Thyroid gland (tissue), 4 donors: ENCODE measurements at places on chromosomes 13 and 19. TPM values are rescaled to one million over a fixed set of nuclear protein-coding genes. Genes with fewer than 3 reads are reported as not detected.
A peak's percentile ranks its signal among the peaks of the same experiment; 100 is the strongest.

Gene GDF15
- 9.9 TPM for total RNA-seq

Gene PGLYRP1
- not detected for total RNA-seq

Gene PSG3
- not detected for total RNA-seq

Gene CDC34
- total RNA-seq: 51.5 TPM

Gene TMEM145
- total RNA-seq: not detected

Gene FCER2
- total RNA-seq: not detected

Gene IL4I1
- total RNA-seq: 0.83 TPM

Gene SIGLEC10
- 1.4 TPM for total RNA-seq

Gene OR10H1
- total RNA-seq: not detected

- H3K4me1 ChIP-seq: no peaks in the 10 kb centered on the region
- peak; percentile 82 for DNase-seq
- H3K27me3 ChIP-seq: no peaks in the 10 kb centered on the region
- H3K27ac ChIP-seq: no peak overlapping the region
- H3K36me3 ChIP-seq: no peaks in the 10 kb centered on the region
- no peak overlapping the region for H3K4me3 ChIP-seq
Observed at GRCh38 chr19:47863514-47863936, 4.5 kb downstream of the TPRX2 start.

DNA sequence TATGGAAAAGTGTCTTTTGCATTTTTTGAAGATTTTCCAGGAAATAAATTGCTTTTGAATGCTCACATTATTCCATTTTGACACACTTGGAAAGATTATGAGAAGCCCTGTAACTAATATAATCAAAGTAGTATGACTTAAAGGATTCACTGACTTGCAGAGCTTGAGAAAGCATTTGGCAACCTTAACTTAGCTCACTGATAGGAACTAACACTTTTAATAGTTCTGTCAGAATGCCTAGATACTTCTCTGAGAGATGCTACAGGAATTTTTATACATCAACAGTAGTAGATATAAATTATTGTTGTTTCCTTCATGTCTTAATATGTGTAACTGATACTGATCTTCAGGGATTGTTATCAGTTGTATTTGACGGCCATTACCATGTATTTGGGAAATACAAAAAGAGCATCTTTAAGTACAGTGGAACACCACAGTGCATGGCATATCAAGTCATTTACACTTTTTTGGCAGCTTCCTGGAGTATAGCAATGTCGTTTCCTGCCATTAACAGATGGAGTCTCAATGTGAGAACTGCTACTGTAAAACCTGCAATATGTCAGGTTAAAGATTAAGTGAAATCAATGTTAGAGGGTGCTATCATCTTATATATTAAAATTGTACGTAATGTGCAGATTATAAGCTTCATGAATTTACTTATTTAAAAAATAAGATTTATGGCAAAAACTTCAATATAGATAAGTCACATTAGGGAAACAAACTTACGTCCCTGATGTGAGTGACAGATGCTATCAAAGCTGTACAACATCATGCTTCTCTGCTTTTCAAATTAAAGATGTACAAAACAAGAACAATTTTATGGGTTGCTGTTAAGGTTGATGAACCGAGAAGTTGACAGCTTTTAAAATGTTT, 1159.8 kb upstream of the MIR17HG start:
- no peak overlapping the region for H3K4me3 ChIP-seq
- no peaks in the 10 kb centered on the region for H3K27me3 ChIP-seq
- no peaks in the 10 kb centered on the region for H3K4me1 ChIP-seq
- DNase-seq: no peak

DNA sequence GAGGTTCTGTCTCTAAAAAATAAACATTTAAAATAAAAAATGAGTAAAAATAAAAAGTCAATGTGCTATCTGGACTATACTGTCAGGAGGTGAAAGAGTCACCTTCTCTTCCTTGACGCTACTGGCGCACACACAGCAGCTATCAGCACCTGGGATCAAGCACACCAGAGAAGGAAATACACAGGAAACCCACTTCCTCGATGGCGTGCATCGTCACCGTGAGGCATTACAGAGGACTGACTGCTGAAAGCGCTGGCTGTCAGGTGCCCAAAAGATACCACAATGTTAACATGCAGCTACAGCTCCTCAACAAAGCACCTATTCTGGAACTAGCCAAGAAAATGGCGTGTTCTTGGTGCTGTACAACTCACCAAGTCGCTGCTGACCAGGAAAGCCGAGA, 6.1 kb downstream of the SLC35E1 start:
- H3K27ac ChIP-seq: no peak overlapping the region
- peaks cover 6% of the 10 kb centered on the region for H3K4me1 ChIP-seq
- H3K4me3 ChIP-seq: no peak overlapping the region
- peak; percentile 39 for DNase-seq
- no peaks in the 10 kb centered on the region for H3K27me3 ChIP-seq

- DNase-seq: peak; percentile 90
- no peaks in the 10 kb centered on the region for H3K4me1 ChIP-seq
- peak within 1 kb of the TSS; percentile 99 for H3K27ac ChIP-seq
Observed at GRCh38 chr13:36999054-36999714, at the start of gene ALG5. Gene ALG5, minus strand, starts transcription at chr13:36999340. Its CDS starts 40 bp downstream, at chr13:36999300.

- no peaks in the 10 kb centered on the region for H3K4me1 ChIP-seq
- no peaks in the 10 kb centered on the region for H3K36me3 ChIP-seq
- no peak overlapping the region for H3K4me3 ChIP-seq
- no peak overlapping the region for H3K27ac ChIP-seq
- DNase-seq: no peak
Observed at GRCh38 chr13:105144936-105145335, 1390.5 kb downstream of the EFNB2 start.

DNA sequence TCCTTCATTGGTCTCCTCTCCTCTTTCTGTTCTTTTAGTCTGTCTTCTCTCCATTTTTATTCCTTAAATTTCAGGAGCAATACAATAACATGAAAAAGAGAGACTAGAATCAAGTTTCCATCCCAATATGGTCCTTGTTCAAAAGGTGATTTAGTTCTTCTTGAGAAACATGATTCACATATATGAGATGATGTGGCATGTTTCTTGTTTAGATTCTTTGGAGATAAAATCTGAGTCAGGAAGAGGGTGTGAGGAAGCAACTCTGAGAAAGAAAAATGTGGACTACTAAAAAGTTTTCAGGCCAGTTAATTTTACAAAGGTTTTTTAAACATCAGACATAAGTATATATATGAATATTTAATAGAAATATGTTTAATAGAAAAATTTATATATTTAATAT, 231.4 kb downstream of the OXGR1 start:
- H3K4me1 ChIP-seq: no peaks in the 10 kb centered on the region
- no peak overlapping the region for H3K27ac ChIP-seq
- no peak overlapping the region for H3K4me3 ChIP-seq
- no peaks in the 10 kb centered on the region for H3K27me3 ChIP-seq

GRCh38 chr13:93899981-93900380, 579.5 kb downstream of the DCT start:
- DNase-seq: no peak
- no peaks in the 10 kb centered on the region for H3K4me1 ChIP-seq
- no peaks in the 10 kb centered on the region for H3K36me3 ChIP-seq
- H3K4me3 ChIP-seq: no peak overlapping the region
- no peak overlapping the region for H3K27ac ChIP-seq

DNA sequence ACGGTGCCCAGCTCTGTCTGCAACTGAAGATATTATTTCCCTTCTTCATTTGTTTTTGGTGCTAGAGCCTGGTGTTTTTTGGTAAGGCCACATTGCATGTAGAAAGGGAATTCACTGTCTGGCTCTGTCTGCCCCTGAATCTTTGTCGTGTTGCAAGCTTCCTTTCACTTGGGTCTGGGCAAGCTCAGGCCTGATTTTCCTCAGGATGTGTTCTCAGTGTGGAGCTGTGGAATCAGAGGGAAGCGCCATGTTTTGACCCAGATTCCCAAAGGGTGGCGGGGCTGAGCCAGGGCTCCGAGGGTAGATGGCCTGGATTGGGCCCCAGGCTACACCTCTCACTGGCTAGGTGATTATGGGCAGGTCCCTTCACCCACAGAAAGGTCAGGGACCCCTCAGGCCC, 8.6 kb downstream of the PRKCSH start:
- no peak for DNase-seq
- no peaks in the 10 kb centered on the region for H3K27me3 ChIP-seq
- H3K4me3 ChIP-seq: no peak overlapping the region
- H3K36me3 ChIP-seq: peaks cover 86% of the 10 kb centered on the region

GRCh38 chr13:41694545-41695301, 237.4 kb downstream of the RGCC start:
- H3K4me1 ChIP-seq: peaks cover 29% of the 10 kb centered on the region
- no peak overlapping the region for H3K4me3 ChIP-seq
- no peaks in the 10 kb centered on the region for H3K27me3 ChIP-seq
- DNase-seq: peak; percentile 55
- H3K36me3 ChIP-seq: no peaks in the 10 kb centered on the region

DNA sequence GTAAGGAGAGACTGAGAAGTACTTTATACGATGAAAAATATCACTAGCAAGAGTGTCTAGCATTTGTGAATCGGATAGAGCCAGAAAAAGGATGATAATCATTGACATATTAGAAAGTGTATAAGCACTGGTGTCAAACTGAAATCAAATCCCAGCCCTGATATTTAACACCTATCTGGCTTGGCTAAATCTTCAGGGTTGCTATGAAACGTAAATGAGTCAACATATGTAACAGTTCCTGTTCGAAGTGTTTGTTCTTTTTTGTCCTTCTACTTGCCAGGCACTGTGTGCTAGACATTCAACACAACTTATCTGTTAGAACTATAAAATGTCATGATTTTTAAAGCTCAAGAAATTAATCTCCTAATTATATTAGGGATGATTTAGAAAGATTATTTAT, 40.8 kb downstream of the SERPINE3 start:
- H3K4me1 ChIP-seq: no peaks in the 10 kb centered on the region
- DNase-seq: no peak
- H3K27me3 ChIP-seq: no peaks in the 10 kb centered on the region
- H3K36me3 ChIP-seq: no peaks in the 10 kb centered on the region

DNA sequence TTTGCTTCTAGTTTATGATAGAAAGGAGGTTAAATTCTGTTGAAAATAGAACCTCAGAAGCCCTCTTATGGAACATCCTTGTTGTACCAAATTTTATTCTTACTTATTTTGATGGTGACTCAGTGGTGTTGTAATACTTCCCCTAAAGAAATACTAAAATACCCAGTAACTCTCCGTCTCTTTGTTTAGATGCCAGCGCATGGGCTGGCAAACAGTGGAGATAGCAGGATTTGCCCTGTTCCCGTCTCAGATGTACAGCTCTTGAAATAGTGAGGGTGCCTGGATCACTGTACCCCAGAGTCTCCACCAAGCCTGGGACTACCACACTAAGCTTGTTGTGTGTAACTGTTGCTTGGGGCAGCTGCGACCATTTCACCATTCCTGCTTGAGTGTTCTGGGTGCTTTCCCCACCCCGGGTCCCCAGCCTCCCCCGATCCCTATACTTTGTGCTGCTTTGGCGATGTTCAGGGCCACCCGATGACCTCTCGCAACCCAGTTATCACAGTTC, 67.0 kb upstream of the TEX29 start:
- no peaks in the 10 kb centered on the region for H3K27me3 ChIP-seq
- peaks cover 8% of the 10 kb centered on the region for H3K36me3 ChIP-seq
- no peak for DNase-seq
- H3K4me3 ChIP-seq: no peak overlapping the region

DNA sequence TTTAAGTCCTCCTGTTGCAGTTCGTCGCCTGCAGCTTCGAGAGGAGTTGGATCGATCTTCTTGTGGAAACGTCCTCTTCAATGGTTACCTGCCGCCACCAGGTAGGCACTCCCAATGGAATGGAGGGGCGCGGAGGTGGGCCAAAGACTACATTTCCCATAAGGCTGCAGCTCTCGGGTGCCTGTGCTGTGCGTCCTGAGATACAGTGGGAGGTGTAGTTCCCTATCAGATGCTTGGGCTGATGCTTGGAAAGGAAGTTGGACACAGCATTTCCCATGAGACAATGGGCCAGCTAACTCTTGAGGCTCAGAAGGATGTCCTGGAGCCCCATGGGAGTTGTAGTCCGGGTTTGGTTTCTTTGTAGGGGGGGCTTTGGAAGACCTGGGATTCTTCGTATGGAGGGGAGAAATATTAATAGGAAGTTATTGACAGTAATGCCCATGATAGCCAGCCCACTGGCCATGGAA, 1.8 kb downstream of the SHKBP1 start:
- no peak for DNase-seq
- H3K36me3 ChIP-seq: peaks cover 23% of the 10 kb centered on the region
- H3K27ac ChIP-seq: no peak overlapping the region
- no peaks in the 10 kb centered on the region for H3K27me3 ChIP-seq

- H3K4me3 ChIP-seq: no peak overlapping the region
- H3K27me3 ChIP-seq: no peaks in the 10 kb centered on the region
- DNase-seq: no peak
- H3K27ac ChIP-seq: no peak overlapping the region
- no peaks in the 10 kb centered on the region for H3K4me1 ChIP-seq
- no peaks in the 10 kb centered on the region for H3K36me3 ChIP-seq
Observed at GRCh38 chr13:42377640-42378382, 105.9 kb downstream of the AKAP11 start.

DNA sequence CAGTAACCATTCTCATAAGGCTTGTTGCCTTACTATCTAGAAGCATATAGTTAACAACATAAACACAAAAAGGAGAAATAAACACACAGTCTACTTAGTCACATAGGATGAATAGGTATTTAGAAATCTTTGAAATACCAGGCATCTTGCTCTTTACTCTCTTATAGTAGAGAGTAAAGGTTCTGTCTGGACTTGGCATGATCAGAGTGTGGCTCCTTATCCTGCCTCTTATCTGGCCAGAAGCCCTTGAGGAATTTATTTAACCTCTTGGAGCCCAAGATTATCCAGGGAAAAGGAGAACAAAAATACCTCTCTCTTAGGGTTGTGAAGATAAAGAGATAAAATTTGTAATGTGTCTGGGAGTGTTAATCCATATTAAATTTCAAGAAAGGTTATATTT, 100.2 kb upstream of the MBNL2 start:
- DNase-seq: no peak
- H3K4me3 ChIP-seq: no peak overlapping the region
- peaks cover 22% of the 10 kb centered on the region for H3K4me1 ChIP-seq

GRCh38 chr19:38298821-38299680, 5.0 kb upstream of the C19orf33 start:
- peaks cover 18% of the 10 kb centered on the region for H3K4me1 ChIP-seq
- no peaks in the 10 kb centered on the region for H3K27me3 ChIP-seq
- H3K27ac ChIP-seq: no peak overlapping the region

DNA sequence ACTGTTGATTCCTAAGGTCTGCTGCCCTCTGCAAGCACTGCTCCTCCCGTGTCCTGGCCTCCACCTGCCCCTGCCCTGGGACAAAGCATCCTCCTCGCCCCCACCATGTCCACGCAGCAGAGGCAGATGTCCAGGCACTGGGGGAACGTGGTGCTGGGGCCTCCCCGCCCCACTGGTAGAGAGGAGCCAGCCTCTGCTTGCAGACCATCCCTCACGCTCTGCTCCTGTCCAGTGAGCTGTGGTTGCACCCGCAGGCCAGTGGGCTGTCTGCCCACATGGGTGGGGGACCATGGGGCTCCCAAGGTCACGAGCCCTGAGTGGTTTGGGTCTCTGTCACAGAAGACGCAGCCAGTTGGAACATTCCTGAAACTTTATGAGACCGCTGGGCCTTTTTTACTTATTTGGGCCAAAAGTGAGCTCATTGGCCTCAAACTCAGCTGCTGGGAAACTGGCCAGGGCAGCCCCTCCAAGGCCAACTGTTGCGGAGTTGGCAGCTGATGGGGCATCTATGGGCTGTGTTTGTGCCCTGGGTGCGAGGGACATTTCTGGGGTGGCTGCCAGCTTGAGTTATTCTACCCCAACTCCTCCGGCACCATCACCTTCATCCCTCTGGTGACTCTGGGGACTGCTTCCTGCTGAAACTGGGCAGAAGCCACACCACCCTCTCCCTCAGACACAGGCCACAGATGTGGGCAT, 64.8 kb upstream of the F7 start:
- no peak for DNase-seq
- H3K36me3 ChIP-seq: peaks cover 8% of the 10 kb centered on the region
- no peaks in the 10 kb centered on the region for H3K4me1 ChIP-seq
- no peak overlapping the region for H3K27ac ChIP-seq
- no peaks in the 10 kb centered on the region for H3K27me3 ChIP-seq
